ENCODE measurements at places on chromosomes 1 and 21.

GRCh38 chr1:63795455-63795854 is 21.6 kb downstream of the ROR1 start:
- no peak for DNase-seq

- DNase-seq = no peak
Measured at GRCh38 chr21:40139636-40140035, 272.4 kb downstream of the PCP4 start.

- no peak for DNase-seq
Measured at GRCh38 chr1:193069748-193070385, 10.5 kb downstream of the RO60 start.

DNA sequence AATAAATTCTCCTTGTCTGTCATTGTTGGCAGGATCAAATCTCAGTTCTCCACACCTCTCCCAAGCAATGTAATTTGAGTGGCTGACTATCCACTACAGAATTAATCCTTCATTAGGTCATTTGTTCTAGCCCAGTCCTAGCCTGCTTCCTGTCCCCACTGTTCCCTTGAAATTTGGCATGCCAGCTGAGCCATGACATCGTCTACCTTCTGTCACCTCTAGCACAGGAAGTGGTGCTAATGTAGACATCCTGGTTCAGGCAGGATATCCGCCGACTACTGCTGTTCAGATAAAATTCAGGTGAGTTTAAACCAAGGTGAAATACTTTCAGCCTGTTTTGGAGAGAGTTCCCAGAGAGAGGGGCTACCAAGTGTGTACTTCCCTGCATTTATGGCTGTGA is 5.9 kb downstream of the CHRM3 start:
- DNase-seq = no peak

DNA sequence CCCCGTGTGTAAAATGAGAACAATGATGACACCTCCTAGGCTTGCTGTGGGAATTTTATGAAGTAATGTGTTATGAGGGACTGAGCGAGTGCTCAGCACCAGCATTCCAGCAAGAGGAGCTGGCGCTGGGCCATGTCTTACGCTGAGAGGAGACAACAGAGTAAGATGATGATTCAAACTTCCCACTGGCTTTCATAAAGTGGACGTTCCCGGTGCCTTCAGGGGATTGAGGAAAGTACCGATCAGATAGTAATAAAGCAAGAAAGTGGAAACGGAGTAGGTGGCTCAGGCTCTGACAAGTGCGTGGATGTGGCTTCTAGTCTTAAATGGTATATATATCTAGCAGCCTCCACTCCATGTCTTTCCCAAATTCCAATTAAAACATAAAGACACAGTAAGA is 23.8 kb downstream of the EPHA10 start:
- no peak for DNase-seq

GRCh38 chr21:33268393-33268736 is 2.2 kb downstream of the IL10RB start:
- DNase-seq = no peak
